ENCODE measurements at places on chromosomes 6 and 20.

DNA sequence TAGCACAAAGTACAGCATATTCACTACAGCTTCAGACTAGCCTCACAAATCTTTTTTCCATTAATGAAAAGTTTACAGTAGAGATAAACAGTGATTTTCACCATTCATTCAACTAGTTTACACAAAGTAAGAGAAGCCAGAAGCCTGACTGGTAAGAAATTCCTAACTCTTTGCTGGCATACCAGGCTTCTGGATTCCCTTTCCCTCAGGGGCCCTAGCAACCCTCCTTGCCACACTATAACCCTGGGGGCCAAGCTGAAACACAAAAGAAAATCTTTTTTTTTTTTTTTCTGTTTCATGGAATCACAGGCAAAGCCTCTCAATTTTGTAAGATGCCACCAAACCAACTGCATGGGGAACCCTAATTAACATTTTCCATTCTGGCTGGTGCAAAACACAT lies 28.9 kb upstream of the HMGN3 start:
- DNase-seq, result no peak

DNA sequence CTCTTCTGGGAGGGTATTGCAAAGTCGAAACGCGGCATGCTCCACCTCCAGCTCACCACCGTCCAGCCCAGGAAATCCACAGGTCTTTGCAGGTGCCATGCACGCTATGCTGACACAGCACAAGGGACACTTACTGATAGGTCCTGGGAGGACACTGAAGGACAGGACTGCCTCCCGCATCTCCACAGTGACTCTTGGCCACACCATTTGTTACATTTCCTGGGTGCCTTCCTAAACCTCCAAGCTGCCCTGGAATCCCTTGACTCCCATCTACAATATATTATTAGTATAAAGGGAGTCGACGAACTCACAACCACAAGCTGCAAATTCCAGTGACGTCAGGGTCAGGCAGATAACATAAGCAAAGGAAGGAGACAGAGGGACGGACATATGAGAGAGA lies 106.9 kb downstream of the JPH2 start:
- no peak for DNase-seq

GRCh38 chr6:19757036-19757435 lies 80.1 kb upstream of the ID4 start:
- no peak for DNase-seq

- DNase-seq, result no peak
Observed at GRCh38 chr6:82843291-82843885, 222.3 kb downstream of the UBE3D start.

GRCh38 chr20:22941550-22941949 lies 93.6 kb upstream of the SSTR4 start:
- no peak for DNase-seq

- no peak for DNase-seq
Observed at GRCh38 chr6:132205946-132206345, 195.3 kb downstream of the MOXD1 start.

- DNase-seq, result no peak
Observed at GRCh38 chr6:149217466-149217888, 100.0 kb upstream of the TAB2 start.

DNA sequence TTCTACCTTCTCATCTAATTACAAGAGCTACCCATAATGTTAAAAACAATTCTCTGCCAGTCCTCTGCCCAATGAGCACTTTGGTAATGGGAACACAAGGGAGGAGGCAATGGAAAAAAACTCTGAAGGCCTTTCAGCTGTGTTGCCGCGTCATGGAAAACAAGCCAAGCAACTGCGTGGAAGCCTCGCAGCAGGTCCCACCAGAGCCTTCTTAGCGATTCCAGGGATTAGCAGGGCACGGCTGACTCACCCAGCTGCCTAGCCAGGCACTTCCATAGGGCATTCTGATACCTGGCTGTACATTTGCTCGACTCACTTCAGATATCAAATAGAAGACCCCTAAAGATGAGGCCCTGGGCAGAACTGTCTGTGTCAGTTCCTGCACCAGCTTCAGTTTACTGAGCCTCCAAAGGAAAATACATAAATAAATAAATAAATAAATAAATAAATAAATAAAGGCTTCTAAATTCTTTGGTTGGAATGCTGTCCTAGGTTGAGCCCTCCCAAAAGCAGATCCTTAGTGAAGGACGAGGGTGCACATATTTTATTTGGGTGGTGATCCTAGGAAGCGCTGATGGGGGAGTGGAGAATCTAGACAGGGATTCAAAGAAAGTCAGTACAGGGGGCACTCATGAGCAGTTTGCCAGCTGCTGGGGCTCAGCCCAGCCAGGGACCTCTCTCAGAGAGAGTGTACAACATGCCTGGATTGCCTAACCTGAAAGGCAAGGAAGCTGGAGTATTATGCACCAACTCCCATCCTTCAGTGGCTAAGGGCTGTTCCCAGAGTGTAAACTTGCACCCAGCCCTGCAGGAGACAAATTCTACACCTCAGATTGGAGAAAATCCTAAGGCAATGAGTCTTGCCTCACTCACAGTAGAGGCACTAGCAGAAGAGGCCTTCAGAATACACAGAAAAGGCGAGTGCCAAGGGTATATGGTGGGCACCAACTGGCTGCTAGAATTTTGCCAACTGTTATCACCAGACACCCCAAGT lies 18.2 kb downstream of the SNAP25 start:
- no peak for DNase-seq

DNA sequence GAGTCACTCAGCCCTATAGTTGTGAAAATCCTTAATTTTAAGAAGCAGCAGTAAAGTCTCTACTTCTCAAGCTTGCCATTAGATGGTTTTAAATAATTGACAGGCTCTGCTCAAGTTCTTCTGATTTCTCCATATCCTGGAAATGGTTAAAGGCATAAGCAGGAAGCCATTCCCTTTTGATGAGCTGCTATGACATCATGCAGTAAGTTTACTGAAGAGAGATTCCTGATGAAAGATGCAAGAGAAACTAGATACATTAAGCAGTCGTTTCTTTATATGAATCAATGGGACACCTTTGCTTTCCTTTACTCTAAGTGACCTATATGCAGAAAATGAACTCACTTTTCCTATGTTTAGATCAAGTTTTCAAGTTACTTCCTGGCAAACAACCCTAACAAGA lies 9.8 kb downstream of the POPDC3 start:
- no peak for DNase-seq

Data from NCI-H748 treated with DMSO at 0.1 percent for 48 hours (cell line).